ENCODE measurements at places on chromosomes 7 and 10.

DNA sequence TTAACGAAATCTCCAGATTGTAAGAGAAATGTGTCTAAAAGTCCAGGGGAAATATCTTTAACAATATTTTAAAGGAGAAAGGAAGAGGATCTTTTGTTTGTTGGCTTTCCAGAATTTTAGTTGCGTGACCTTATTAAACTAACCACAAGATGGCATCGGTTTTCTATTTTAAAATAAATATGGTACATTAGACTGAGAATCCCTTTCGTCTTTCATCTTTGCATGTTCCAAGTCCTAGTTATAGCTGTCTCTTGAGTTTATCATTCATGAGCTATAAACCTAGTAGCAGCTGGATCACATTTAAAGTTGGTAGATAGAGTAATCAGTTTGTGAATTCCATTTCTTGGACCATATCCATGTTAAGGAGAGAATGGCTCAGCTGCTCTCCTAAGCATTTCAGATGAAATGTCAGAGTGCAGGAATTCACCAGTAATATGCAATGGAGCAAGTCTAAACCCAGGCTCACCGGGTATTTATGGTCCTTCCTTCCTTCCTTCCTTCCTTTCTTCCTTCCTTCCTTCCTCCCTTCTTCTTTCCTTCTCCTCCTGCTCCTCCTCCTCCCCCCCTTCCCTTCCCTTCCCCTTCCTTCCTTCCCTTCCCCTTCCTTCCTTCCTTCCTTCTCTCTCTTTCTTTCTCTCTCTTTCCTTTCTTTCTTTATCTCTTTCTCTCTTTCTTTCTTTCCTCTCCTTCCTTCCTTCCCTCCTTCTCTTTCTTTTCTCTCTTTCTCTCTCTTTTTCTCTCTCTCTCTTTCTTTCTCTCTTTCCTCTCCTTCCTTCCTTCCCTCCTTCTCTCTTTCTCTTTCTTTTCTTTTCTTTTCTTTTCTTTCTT is 57.8 kb upstream of the RAB18 start:
- peak; percentile 28 for DNase-seq

GRCh38 chr10:74846958-74847357 is 20.6 kb downstream of the KAT6B start:
- DNase-seq, result no peak

- no peak for DNase-seq
Measured at GRCh38 chr10:8449909-8450308, 395.4 kb downstream of the GATA3 start.

DNA sequence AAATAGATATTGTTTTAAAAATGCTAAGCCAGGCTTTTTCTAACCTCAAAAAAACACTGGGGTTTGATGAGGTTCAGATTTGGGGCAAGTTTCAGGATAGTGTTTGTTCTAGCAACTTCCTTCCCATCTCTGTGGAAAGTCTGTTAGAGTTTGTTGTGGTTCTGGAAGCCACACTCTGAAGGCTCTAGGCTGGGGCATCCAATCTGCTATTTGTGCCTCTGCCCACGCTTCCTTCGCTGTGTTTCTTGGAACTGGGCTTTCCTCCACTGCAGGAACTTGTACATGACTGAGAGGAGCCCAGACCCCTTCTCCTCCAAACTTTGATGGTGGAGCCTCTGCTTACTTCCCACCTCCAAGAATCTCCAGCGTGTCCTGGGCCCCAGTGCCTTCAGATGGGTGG is 108.5 kb upstream of the SLC25A13 start:
- no peak for DNase-seq

GRCh38 chr7:158771213-158771834 is 58.0 kb downstream of the ESYT2 start:
- no peak for DNase-seq

DNA sequence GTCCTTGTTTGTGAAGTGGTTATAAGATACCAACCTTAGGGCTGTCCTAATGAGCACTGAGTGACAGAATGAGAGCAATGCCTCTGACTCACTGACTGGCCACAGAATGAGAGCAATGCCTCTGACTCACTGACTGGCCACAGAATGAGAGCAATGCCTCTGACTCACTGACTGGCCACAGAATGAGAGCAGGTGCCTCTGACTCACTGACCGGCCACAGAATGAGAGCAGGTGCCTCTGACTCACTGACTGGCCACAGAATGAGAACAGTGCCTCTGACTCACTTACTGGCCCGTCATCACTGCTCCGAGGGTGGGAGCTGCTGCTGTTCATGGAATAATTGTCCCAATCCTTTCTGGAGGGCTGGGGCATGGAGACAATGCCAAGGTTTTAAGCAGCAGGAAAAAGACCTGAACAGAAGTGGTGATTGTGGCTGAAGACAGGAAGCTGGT is 265.2 kb upstream of the PPP2R2D start:
- no peak for DNase-seq

DNA sequence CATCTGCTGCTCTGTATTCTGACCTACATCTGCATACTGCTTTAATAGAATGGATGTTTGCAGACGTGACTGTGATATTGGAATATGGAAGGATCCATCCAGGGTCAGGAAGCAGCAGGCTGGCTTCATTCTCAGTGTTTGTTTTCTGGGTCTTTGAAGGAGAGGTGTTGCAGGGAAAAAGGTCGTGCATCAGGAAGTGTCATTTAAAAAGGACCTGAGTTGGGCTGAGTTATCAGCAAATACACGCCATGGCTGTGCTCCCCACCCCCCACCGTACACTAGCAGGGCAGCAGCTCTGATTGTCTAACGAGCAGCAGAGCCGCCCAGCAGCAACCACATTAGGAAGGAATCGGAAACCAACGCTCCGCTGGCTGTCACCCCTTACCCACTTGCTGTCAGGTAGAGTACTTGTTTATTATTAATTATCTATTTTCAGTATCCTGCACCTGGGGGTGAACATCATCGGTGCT is 63.1 kb upstream of the STEAP1B start:
- DNase-seq, result no peak

- DNase-seq, result no peak
Measured at GRCh38 chr10:110967645-110968044, 48.2 kb downstream of the SHOC2 start.

GRCh38 chr7:16670021-16670420 is 24.0 kb downstream of the BZW2 start:
- no peak for DNase-seq

DNA sequence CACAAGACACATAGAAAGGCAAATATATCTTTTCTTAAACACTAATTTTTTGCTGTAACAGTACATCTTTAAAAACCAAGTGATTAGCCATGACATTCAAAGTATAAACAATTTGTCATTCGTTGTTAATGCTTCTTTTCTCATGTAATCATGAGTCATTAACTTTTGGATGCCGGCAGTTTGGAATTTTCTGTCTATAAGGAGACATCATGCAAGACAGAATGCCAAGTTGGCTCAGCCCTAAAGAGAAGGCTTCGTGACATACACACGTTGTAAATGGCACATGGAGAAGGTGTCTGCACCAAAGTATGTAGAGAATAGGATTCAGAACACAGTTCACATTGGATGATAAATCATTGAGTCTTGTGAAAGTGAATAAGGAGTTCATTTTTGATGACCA is 35.9 kb downstream of the CCDC3 start:
- DNase-seq, result no peak

GRCh38 chr7:130611218-130611617 is 57.3 kb downstream of the COPG2 start:
- no peak for DNase-seq

DNA sequence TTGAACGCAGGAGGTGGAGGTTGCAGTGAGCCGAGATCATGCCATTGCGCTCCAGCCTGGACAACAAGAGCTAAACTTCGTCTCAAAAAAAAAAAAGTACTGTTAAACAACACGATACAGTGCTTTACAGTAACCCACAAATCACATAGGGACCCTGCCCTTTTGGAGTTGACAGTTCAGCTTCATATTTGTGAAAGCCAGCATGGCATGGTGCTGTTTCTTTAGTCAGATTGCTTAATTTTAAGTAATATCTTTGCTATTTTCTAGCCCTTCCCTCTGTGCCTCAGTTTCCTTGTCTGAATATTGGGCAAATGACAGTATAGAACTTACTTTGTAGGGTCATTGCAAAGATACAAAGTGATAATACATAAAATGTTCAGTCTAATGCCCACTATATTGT is 4.9 kb downstream of the CDC123 start:
- no peak for DNase-seq

- no peak for DNase-seq
Measured at GRCh38 chr7:25636168-25636567, 407.9 kb upstream of the NPVF start.

DNA sequence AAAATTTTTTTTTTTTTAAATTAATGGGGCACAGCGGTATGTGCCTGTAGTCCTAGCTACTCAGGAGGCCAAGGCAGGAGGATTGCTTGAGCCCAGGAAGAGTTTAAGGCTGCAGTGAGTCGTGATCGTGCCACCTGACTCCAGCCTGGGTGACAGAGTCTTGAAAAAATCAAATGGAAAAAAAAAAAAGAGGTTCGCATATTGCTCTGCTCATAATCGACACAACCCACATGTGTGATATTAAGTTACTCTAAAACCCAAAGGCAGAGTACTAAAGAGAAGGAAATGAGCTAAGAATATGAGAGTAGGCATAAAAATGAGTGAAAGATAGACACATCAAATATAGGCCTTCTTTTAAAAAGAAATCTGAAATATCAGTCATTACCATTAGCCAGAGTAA is 66.3 kb downstream of the IGF2BP3 start:
- no peak for DNase-seq

GRCh38 chr10:30978843-30979242 is 52.8 kb downstream of the ZNF438 start:
- no peak for DNase-seq

DNA sequence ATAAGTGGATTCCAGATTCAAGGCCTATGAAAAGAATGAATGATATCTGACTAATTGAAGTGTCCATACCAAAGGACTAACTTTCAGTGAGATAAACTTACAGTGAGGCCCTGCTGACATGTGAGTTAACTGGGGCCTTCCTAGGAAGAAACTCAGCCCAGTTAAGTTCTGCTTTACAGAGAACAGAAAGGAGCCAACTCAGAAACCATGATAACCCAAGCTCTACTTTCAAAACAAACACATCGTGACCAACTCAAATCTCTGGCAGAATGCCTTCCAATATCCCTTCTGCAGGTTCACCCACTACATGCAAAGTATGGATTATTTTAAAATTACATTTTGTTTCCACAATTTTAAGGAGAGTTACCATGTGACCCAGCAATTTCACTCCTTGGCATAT is 75.8 kb upstream of the MRLN start:
- no peak for DNase-seq

DNA sequence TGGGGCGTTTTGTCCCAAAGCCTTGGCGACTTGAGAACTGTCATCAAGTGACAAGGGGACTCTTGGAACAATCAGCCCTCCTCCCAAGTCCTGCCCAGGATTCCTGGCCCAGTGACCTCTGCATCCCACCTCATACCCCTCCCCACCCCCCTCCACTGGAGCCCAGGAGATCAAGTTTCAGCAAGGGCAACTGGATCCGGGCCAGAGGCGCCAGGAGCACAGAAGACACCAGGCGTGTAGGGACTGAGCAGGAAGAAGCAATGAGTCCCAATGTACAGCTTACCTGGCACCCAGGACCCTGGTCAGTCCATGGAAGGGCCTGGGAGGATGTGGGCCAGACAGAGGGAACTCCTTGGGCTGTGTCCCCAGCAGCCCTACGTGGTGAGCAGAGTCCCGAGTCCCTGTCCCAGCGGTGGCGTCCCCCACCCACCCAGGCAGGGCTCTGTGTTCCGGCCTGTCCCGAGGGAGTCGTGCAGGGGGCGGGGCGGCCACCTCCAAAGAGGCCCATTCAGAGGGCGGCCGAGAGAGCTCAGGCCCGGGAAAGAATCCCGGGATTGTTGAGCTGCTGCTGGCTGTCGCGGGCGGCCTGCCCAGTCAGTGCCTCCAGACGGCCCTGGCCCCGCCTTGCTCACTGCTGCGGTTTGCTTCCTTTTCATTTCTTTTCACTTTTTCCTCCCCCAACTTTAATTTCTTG is 254.1 kb downstream of the TNS3 start:
- peak; percentile 33 for DNase-seq

DNA sequence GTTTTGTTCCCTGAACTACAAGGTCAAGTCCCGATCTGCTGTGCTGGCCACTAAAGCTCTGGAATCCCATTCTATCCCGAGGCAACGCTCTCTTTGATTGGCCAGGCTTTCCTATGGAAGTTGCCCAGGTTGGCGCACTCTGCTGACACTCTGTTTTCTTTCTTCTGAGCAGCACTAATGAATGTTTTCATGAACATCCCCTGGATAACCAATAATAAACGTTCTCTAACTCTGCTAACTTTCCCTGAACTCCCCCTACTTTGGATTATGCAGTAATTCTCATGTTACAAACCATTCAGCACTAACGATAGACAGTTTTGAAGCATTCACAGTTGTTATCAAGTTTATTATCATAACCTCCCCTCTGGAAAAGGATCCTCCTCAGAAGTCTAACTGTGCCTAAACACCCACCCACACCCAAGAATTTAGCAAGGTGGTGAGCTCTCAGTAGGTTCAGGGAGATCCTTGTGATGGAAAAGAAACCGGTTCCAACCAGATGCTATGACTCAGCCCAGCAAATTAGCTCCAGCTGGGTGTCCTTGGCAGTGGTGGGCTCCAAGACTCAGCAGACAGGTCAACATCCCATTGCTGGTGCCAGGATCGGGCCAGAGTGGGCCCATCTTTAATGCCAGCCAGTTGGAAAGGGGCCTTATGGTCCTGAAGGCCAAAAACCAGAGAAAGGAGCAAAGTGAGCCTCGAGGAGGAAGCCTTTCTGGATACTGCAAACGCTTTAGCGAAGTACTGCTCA is 68.4 kb downstream of the CREB3L2 start:
- peak; percentile 63 for DNase-seq

- DNase-seq, result no peak
Measured at GRCh38 chr7:4820405-4820966, 41.3 kb downstream of the PAPOLB start.

DNA sequence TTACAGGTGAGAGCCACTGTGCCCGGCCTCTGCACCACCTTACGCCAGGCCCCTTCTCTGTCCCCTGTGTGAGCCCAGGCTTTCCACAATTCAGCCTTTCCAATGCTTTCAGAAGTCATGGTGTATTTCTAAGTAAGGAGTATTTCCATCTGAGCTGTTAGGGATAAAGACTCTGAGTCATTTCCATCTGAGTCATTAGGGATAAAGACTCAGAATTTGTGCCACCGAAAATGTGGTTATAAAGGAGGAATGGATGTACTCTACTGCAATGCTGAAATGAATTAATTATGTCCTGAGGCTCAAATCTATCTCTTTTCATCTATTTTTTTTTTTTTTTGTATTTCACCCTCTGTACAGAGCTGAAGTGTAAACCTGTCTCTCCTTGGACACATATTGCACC is 84.0 kb downstream of the GATA3 start:
- DNase-seq, result no peak

DNA sequence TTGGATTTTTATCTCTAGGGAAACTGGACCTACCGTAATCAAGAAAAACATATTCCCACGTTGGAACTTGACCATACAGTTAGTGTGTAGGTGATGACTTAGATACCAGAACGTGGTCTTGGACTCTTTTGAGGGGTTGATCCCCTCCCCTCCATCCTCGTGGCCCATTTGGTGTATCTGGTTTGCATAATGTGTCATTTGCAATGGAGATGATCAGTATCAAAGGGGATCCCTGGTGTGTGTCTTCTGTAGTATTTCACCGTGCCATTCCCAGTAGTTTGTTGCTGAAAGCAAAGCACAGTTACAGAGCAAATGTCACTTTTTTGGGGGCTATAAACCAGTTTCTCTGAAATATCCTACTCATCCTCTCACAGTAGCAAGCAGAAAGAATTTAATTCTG is 217.7 kb downstream of the TCF7L2 start:
- no peak for DNase-seq

- DNase-seq, result no peak
Measured at GRCh38 chr10:132397036-132397541, at the start of gene PWWP2B. Gene PWWP2B (plus strand): TSS chr10:132397200. CDS start chr10:132397227, 27 bp downstream.

Data from kidney glomerular epithelial cell (primary cell).